ENCODE measurements at places on chromosomes 3 and 15.

DNA sequence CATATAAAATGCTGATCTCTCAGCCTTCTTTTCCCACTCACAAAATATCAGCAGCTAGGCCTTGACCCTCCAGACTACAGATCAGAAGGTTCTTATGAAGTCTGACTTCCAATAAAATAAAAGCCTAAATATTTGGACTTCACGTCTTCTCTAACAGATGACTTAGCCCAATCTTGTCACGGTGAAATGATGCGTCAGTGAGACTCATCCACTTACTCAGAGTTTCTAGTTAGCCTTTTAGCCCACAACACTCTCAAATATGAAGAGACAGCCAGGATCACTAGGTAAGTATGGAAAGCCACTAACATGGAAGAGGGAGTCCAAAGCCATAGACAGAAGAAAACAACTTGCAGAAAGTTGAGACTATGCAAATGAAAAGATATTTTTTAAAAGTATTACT is 601.2 kb downstream of the PYDC2 start:
- DNase-seq: no peak

- no peak for DNase-seq
Observed at GRCh38 chr3:49901366-49902339, 2.0 kb downstream of the MST1R start.

DNA sequence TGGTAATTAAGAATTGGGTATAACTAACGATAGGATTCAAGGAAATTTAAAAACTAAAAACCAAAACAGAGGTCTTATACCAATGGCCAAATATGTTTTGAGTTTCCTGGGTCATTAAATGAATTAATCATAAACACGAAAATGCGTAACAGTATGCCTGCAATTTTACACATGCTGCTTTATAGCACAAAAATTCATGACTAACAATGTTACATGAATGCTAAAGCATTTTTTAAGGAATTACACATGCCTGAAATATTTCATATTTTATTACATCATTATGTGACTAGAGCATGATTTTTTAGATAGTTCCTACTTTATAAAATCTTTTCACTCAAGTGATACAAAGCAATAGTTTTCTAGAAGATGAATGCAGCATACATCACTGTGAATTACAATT is 74.7 kb downstream of the ZNF148 start:
- no peak for DNase-seq

GRCh38 chr3:102069211-102069662 is 219.9 kb downstream of the NFKBIZ start:
- DNase-seq: no peak

- DNase-seq: no peak
Observed at GRCh38 chr3:59709702-59710553, 660.1 kb upstream of the CFAP20DC start.

GRCh38 chr3:99708207-99708745 is 69.9 kb downstream of the COL8A1 start:
- no peak for DNase-seq

DNA sequence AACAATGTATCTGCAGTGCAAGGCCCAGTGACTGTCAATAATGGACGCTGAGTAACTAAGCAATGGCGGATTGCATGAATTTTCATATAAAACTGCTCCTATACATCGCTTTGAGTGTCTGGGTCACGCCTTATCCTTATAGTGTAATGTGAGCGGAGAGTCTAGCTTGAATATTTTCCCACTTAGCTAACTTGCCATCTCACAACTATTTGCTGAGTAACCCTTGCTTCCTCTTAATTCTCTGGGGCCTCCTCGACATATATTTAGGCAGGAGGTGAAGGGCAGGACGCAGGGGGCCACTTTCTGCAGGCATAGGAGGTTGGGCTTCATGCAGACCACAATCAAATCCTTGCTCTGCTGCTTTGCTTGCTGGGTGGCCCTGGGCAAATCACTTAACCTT is 24.0 kb downstream of the ST8SIA2 start:
- no peak for DNase-seq

All from stimulated activated CD4-positive, alpha-beta T cell treated with anti-CD3 and anti-CD28 coated beads, TNF-alpha, amount 100 ng/mL, for 24 hours (primary cell).